Stimulated activated CD8-positive, alpha-beta memory T cell treated with anti-CD3 and anti-CD28 coated beads, Interleukin-15, amount 100 ng/mL, for 48 hours (primary cell): ENCODE measurements at places on chromosomes 12 and 14.

- no peak for DNase-seq
Measured at GRCh38 chr14:90053044-90053443, 8.8 kb upstream of the KCNK13 start.

DNA sequence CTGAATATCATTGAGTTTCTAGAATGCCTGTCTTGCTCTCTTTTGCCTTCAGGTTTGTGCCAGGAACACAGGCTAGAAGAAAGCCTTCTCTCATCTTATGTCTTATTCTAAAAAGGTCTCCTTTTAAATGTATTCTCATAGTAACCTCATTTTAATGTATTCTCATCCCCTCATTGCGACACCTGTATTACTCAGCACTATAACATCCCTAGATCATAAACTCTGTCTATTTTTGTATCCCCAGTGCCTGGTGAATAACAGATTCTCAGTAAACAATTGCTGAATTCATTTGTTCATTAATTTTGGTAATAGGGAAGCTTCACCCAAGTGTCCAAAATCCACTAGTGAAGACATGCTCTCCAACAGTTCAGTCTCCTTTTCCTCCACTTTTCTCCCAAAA, 8.8 kb upstream of the LRRK2 start:
- DNase-seq, result no peak

GRCh38 chr12:91561958-91562325, 379.3 kb upstream of the DCN start:
- no peak for DNase-seq

DNA sequence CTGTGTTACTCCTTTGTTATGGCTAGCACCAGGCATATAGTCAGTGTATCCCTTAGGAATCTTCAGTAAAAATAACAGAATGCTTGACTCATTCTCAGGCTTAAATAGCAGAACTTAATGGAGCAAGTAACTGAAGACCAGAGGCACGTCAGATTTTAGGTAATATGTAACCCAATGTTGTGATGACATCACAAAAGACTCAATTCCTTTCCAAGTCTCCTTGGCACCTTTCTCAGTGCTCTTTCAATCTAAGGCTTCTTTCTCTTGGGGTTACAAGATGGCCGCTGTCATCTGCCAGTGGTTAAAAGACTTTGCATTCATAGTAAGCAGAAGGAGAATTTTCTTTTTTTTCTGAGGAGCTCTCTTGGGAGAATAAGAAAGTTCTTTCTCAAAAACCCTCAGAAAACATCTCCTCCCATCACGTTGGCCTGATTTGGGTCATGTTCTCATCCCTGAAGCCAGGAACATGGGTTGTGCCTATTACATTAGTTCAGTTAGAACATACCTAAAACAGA, 33.4 kb upstream of the DCN start:
- no peak for DNase-seq

DNA sequence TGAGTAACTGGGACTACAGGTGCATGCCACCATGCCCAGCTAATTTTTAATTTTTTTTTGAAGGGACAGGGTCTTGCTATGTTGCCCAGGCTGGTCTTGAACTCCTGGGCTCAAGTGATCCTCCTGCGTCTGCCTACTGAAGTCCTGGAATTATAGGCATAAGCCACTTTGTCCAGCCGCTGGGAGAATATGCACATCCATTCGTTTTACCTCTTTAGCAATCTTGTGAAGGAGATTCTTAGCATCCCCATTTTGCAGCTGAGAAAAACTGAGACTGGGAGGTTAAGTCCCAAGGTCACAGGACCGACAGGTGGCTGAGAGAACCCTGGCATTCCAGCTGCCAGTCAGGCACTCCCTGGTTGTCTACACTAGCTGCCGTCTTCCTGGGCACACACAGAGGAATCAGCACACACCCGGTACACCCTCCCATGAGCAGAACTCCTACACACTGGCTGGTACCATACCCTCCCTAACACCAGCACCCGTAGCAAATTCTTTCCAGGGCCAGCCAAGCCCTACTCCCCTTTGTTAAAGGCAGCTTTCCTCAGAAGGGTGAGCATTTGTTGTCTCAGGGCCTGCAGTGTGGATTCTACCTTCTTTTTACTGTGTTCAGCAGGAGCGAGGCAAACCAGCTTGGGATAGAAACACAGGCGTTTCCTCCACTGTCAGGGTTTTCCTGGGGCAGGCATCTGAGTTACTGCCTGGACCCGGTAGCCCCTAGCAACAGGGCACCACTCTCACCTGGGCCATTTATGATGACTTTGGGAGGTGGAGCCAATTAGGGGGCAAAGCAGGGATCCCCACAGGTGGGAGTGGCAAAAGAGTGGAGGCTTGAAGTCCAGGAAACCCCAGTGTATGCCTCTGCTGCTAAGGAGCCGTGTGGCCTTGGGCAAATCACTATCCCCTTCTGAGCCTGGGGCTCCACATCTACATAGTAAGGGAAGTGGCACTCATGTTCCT, 70.2 kb downstream of the IRF2BPL start:
- DNase-seq, result no peak

DNA sequence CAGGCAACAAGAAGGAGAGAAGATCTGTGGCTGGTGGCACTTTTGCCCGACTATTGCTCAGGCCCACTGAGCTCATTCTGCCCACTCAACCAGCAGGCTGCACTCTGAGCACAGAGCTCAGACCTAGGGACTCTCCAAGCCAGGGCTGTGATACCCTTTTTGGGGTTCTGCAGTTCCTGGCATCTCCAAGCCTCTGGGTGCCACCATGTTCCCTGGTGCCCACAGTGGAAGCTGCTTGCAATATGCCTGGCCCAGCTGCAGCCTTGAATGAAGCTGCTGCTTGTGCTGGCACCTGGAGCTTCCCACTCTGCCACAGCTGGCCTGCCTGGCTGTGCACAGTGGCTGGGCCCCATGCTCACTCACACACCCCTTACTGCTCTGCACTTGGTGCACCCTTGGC, 236.1 kb downstream of the ADGRD1 start:
- DNase-seq, result no peak

- no peak for DNase-seq
Measured at GRCh38 chr12:119589097-119589496, 4.5 kb upstream of the TMEM233 start.

DNA sequence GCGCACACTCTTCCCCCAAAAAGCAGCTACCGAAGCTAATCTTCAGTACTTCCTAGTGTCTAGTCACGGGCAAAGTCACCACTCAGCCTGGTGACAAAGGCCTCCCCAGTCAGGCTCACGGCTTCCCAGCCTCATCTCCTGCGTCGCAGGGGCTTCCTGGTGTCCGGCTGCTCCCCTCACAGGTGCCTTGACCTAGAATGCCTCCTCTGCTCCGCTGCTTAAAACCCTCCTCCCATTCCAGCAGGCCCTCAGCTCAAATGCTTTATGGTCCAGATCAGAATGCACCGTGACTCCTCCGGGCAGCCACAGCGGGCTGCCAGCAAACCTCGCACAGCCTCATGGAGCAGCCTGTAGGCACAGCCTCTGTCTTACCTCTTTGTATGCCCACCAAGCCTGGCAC, 53.1 kb downstream of the PRIMA1 start:
- DNase-seq, result no peak

- DNase-seq, result no peak
Measured at GRCh38 chr14:75369506-75369905, 58.3 kb upstream of the JDP2 start.

DNA sequence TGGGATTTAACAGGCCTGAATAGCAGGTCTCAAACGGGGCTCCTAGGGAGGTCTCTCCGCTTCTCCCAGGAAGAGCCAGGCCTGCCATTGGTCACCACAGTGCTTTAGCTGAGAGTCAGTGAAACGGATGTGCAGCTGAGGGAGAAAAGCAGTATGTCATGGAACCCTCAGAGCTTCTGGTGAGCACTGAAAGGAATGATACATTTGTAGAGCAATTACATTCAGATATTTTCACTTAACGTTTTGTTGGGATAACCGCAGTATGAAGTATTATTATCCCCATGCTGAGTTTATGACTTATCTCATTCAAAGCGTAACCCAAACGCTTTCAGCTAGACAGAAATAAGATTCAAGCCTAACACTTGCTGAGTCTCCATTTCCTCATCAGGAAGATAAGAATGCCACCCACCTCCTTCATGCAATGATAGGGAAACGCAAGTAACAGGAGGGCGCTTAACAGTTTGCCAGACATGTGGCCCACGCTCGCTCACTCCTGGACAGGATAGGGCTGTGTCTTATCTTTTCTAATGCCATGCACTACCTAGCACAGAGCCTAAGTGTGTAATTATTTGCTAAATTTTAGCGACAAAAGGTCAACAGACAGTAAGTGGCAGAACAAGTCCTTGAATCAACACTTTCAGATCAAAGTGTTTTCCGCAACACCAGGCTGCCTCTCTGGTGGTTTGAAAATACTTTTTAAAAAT, 28.2 kb downstream of the DAD1 start:
- no peak for DNase-seq

DNA sequence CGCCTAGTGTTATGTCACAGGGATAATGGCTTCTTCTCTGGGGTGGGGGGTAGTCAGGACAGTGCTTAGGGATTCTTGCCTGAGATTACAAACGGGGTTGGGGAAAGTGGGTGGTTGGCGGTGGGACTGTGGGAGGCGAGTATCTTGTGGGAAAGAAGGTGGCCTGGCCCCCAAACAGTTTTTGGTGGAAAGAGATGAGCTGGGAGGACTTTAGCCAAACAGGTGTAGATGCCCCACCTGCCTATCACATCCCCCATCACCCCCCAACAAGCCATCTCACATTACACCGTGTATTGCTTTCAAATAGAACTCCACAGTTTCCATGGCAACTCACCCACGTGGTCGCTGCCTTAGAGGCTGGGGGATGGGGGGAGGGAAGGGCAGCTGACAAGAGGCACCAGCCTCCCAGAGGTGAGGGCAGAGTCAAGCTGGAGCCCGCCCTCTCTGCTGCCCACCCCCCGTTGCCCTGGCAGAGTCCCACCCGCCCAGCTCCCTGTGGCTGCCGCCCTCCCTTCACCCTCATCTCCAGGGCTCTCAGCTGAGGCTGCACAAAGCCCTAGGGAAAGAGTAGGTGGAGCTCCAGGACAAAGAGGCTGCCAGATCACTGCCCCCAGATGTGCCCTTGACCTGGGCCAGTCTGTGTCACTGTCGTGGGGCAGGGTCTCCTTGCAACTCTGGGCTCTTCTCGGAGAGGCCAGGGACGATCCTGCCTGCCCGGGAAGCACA, 98.3 kb downstream of the LRRC74A start:
- DNase-seq, result no peak

- no peak for DNase-seq
Measured at GRCh38 chr14:68141281-68142088, 321.9 kb downstream of the RAD51B start.

DNA sequence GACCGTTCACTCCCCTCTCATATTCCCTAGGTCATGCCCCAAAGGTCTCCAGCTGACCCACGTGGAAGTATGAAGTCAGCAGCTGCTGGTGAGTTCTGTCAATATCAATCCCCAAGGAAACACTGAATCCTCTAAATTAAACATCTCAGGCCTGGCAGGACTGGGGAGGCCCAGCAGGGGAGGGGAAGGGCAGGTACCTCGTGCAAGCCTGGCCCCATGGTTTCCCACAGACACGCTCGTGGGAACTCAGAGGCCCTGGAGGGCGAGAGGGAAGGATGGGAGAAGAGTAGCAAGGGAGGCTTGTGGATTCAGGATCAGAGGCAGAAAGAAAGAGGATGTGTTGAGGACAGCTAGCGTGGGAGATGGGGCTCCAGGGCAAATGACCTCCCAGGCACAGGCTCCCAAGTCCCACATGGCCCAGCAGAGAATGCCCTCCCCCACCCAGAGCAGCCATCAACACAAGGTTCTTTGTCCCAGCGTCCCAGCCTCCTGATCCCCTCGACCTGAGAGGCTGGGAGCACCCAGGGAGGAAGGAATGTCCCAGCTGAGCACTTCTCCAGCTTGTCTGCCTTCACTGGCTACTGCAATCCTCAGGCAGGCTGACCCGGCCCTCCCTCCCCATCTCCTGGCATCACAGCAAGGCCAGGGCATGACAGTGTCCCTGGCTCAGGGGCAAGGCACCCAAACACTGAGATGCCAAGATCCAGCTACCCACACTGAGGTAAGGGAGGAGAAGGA, 20.1 kb upstream of the RPLP0 start:
- DNase-seq, result no peak

- no peak for DNase-seq
Measured at GRCh38 chr12:59517522-59517921, 78.3 kb upstream of the SLC16A7 start.

- DNase-seq, result no peak
Measured at GRCh38 chr14:81311141-81311540, 89.0 kb downstream of the STON2 start.

DNA sequence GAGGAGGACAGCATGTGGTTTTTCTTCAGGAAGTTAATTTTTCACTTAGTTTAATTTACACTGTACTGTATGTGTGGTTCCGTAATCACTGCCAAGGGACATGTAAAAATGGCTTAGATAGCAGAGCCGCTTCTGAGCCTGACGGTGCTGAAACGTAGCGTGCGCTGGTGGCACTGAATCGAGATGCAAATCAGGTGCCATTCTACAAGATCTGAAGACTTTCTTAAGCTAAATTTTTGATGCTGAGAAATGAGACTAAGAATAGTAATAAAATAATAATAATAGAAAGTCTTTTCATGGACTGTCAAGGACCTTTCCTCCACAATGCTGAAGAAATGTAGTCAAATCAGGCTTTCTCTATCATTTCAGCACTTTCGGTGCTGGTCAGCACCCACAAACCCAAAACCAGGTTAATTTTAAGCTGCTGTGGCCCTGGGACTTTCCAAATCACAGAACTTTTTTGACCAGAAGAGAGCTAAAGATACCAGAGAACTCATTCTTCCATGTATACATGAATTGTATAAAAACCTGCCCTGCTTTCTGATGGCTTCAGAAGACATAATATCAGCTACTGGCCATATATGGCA, 183.3 kb upstream of the LMO3 start:
- DNase-seq, result no peak

GRCh38 chr14:33657476-33657875, 293.4 kb downstream of the EGLN3 start:
- DNase-seq, result no peak
